ENCODE measurements at places on chromosomes 7 and 10.

DNA sequence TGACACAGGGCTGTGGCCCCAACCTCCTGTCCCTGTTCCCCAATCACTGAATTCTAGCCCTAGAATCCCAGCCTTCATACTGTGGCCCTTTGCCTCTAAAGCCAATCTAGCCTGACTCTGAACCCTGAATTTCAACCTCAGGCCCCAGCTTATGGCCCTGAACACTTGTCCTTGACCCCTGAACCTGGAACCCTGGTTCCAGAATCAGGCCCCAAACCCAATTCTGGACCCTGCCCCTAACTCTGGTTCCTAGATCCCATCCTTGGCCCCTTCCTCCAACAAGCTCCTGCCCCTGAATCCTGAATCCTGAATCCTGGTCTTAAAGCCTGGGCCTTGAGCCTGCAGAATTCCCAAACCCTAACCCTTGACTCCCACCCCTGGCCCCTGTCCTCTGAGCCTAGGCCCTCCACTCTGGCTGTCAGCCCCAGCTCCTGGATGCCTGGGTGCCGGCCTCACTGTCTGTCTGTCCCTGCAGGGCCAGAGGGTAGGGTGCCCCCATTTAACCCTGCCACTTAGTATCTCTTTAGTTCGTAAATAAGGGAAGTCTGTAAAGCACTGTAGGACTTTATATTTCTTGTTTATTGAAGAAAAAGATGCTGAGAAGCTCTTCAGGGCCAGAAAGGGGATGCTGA, 1.3 kb downstream of the INPP5A start:
- no peak for DNase-seq

- DNase-seq = no peak
Observed at GRCh38 chr10:61836888-61837754, 64.4 kb upstream of the ARID5B start.

GRCh38 chr7:140773104-140773503, 76.6 kb downstream of the NDUFB2 start:
- DNase-seq = no peak

GRCh38 chr10:16765509-16766375, 51.5 kb downstream of the RSU1 start:
- DNase-seq = no peak

DNA sequence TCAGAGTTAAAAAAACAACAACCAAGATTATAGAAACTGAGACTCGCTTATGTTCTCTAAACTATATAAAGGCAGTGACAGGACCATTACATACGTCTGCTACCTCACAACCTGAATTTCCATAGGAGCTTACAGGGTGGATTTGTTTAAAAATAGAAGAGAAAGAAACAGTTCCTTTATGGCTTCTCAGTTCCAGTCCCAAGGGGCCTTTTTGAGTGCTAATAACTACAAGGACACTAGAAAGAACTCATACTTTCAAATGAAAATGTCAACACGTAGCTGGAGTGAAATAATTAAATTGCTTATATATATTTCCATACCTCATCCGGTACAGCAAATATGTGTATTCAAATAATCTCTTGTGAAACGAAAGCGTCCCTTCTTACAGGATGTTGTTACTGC, 19.7 kb downstream of the TSPAN12 start:
- DNase-seq = no peak

GRCh38 chr10:3892440-3893425, 107.7 kb upstream of the KLF6 start:
- no peak for DNase-seq

- no peak for DNase-seq
Observed at GRCh38 chr7:15441915-15442314, 119.9 kb downstream of the AGMO start.

DNA sequence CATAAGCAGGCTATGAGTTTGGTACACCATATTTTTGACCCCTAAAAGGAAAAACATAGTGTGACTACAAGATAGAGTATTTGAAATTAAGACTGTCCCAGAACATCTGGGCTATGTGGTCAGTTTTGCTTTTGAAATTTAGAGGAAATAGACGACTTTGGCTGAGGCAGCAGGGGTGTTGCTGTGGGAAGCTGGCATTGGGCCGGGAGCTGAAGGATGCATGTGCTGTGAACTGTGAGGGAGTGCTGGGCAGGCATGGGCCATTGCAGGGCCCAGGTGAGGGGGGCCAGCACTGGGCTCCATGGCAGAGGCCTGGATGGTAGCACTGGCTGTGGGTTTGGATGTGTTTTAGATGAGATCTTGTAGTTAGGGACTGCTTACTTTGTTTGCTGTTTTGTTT, 168.3 kb downstream of the BMPER start:
- no peak for DNase-seq

GRCh38 chr10:22705527-22705926, 8.9 kb downstream of the PIP4K2A start:
- DNase-seq = no peak

Data from activated T-helper 1 cell treated with anti-CD3 and anti-CD28 coated beads, Interleukin-2, amount 50 U/mL, for 16 hours (primary cell).